ENCODE measurements at places on chromosomes 6 and 20.
A peak's percentile ranks its signal among the peaks of the same experiment; 100 is the strongest.

DNA sequence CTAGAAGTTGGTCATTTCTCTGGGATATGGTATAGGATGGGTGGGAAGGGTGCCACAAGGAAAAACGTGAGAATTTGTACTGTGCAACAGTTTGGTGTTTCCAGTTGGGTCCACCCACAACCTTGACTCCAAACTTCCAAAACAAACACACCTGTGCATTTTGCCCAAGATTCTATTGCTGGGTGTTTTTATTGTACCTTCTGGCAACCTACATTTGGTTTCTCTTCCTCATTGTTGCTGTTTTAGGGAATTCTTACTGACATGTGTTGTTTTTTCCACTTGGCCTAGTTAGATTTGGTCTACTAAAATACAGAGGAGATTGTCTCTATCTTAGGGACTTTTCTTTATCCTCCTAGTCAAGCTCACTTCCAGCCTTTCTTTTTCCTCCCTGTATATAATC is 16.7 kb downstream of the TULP4 start:
- no peak for DNase-seq

GRCh38 chr6:107784669-107785068 is 39.4 kb downstream of the SCML4 start:
- peak; percentile 19 for DNase-seq

GRCh38 chr20:3749689-3750531 is 17.4 kb downstream of the HSPA12B start:
- peak; percentile 46 for DNase-seq

DNA sequence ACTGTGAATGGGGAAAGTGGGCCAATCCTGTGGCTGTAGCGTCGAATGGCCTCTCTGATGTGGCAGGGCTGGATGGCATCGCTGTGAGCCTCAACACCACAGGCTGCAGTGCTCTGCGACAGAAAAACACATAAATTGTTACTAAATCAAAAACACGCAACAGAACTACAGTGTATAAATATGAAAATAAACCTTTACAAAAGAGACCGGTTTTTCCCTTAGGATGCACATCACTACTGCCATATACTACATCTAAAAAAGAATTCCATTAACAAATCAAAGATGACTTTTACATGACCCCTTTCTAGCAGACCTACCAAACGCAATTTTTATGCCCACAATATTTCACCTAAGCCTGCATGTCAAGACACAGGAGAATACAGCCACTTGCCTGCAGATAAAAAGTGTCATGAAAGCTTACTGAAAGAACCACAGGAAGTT is 395.5 kb upstream of the RUNX2 start:
- no peak for DNase-seq

- peak; percentile 56 for DNase-seq
These were observed 38.3 kb upstream of the ID1 start for GRCh38 chr20:31566658-31567379.

- no peak for DNase-seq
These were observed 296.5 kb downstream of the SLC35F1 start for GRCh38 chr6:118203545-118203944.

GRCh38 chr6:136920671-136921380 is 1.3 kb upstream of the SLC35D3 start:
- DNase-seq, result no peak

Measured in H1 (cell line).